ENCODE measurements at places on chromosomes 3 and 15.

- DNase-seq = peak; percentile 73
Measured at GRCh38 chr3:194592798-194593752, 40.1 kb downstream of the TMEM44 start.

GRCh38 chr15:52185151-52185561 is 6.0 kb downstream of the GNB5 start:
- DNase-seq = no peak

DNA sequence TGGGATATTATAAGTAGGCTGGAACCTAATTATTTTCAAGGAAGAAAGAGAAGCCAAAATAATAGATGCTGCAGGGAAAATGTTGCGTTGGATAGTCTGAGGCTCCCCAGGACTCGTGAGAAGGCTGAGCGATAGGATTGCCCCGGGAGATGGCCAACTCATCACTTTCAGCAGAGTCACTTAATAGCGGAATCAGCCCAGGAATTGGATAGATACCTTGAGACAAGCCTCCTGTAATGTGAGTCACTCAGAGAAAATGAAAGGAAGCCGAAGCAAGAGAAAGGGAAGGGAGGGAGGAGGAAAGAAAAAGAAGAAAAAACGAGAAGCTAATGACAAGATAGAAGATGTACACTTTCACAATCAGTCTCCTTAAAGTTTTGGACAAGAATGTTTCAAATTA is 94.3 kb downstream of the SQOR start:
- DNase-seq = peak; percentile 21

GRCh38 chr15:65132878-65133547 is 595 bp downstream of the PDCD7 start:
- DNase-seq = peak; percentile 43

DNA sequence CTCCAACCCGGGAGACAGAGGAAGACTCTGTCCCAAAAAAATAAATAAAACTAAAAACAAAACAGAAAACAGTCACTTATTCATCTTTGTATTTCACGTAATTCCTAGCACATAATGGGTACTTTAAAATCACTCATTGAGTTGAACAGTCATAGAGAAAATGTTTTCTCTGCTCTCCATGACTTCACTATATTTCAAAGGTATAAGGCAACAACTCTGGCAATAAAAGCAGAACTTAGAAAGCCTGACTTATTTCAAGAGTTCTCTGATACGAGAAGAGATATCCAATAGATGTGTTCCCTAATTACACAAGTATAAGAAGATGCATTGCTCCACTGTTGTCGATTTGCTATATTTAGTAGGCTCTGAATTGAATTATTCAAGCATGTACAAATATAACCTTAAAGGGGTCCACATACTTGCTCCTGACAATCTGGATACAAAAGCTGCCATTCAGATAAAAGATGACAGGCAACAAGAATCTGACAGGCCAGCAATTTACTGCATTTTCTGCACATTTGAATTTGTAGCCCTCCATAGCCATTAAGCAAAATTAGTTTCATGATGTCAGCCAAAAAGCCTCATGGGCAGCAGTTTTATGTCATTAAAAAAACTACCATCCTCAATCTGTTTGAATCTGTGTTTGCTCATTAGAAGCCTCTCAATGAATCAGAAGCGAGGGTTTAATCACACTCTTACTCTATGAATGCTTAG is 47.9 kb downstream of the PEAK1 start:
- no peak for DNase-seq

GRCh38 chr15:50051811-50052419 is 67.1 kb downstream of the ATP8B4 start:
- no peak for DNase-seq

DNA sequence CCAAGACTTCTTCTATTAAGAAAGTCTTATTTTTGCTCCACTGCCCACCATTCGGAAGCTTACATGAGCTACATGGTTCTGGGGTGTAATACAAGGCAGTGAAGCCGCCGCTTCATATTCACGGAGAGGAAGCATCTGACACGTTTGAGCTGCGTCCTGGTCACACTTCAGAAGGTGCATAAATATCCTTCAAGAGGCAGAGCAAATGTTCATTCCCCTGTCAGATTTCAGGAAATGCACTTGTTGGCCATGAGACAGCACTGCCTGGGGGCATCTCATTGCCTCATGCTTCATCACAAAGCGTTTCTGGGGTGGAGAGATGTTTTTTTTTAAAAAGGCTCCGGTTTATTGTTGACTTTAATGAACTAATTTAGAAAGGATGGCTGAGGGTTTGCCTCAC is 119.9 kb downstream of the CADPS start:
- DNase-seq = no peak

- peak; percentile 57 for DNase-seq
Measured at GRCh38 chr3:31981206-31982181, at the start of the genes OSBPL10 and ZNF860. OSBPL10 (minus strand) TSS chr3:31981262; CDS start chr3:31981179, 83 bp downstream. ZNF860 (plus strand) TSS chr3:31981750; CDS start chr3:31989080, 7,330 bp downstream.

DNA sequence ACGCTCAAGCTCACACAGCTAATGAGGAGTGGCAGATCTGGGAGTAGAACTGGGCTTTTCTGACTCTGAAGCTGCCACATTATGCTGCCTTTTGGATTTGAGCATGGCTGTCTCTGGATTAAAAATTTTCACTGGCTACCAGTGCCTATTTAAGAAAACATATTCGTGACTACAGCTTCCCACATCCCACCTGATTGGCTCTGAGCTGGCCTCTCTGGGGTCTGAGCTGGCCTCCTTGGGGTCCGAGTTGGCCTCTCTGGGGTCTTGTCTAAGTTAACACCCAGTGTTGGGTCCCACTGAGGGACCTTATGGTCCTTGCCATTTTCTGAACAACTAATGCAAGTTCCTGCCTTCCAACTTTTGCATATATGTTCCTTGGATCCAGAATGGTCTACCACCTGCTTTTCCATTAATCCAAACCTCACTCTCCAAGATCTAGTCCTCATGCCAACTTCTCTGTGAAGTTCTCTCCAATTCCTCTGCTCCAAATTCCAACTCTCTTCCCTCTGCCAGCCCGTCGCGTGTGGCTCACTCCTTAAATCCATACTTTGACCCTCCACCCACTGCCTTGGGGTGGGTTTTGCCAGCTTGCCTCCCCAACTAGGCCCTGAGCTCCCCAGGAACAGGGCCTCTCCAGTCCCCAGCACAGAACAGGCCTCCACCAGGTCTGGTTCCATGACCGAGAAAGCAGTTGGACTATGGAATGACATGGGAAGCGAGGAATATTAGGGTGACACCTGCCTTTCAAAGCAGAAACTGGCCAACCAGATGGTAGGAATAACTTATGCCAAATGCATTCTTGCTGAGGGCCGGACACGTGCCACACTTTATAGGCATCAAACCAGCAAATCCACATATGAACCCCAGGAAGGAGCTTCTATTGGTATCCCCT is 42.5 kb downstream of the ATP2B2 start:
- no peak for DNase-seq

- DNase-seq = no peak
Measured at GRCh38 chr15:97706059-97706458, 254.4 kb upstream of the ARRDC4 start.

DNA sequence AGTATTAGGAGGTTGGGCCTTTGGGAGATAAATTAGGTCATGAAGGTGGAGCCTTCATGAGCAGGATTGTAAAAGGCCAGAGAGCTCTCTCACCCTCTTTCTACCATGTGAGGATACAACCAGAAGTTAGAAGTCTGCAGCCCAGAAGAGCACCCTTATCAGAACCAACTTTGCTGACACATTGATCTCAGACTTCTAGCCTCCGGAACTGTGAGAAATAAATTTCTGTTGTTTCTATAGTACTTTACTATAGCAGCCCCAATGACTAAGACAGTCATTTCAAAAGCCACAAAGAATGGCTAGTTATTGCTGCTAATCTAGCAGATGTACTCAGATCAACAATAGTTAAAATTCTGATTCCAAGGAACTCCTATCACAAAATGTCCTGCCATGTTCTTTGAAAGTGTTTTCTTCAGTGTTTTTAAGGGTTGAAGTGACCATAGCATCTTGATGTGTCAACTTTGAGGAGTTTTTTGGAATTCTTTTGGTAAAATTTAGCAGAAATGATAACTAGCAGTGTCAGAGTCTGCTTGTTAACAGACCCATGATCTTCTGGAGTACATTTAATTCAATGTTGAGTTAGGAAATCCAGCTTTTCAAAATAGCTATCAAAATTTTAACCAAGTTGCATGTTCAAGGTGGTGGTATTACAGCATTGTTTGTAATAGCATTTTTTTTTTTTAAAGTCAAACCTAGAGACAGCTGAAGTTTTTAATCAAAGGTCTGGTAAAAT is 10.3 kb downstream of the DZIP3 start:
- DNase-seq = no peak

GRCh38 chr3:127923611-127924010 is 8.6 kb downstream of the KBTBD12 start:
- DNase-seq = no peak

GRCh38 chr3:144963810-144964209 is 992.2 kb downstream of the DIPK2A start:
- DNase-seq = no peak

DNA sequence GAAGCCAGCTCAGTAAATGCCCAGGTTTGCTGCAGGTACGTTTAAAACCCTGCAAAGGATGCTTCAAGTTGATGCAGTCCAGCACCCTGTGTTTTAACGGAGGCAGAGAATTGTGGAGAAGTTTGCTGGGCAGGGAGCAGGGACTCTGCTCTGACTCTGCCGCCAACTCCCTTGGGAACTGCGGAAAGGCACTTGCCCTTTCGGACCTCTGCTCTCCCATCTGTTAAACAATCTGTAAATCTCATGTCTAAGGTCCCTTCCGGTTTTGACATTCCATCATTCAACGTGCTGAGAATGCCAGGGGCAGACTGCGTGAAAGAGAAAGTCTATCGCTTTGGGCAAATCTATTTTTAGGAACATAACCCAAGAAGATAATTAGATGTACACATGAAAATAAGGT is 184.5 kb downstream of the OPA1 start:
- DNase-seq = no peak

- no peak for DNase-seq
Measured at GRCh38 chr15:34883633-34884032, 85.9 kb downstream of the AQR start.

- no peak for DNase-seq
Measured at GRCh38 chr15:93033434-93034045, 55.5 kb downstream of the RGMA start.

DNA sequence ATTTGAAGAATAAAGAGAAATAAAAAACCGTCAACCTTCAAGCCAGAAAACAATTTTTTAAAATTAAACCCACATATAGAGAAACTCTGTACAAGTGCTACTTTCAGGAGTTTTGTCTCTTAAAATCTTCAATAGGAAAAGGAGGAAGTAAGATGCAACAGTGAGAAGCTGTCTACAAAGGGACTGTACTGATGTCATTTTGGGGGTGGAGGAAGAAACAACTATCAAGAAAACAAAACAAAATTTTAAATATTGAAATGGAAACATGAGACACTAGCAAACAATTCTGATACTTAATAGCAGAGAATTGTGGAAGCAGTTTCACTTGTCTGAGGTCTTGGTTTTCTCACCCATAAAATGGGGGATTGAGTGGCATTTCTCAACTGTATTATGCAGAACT is 84.4 kb downstream of the SLMAP start:
- no peak for DNase-seq

DNA sequence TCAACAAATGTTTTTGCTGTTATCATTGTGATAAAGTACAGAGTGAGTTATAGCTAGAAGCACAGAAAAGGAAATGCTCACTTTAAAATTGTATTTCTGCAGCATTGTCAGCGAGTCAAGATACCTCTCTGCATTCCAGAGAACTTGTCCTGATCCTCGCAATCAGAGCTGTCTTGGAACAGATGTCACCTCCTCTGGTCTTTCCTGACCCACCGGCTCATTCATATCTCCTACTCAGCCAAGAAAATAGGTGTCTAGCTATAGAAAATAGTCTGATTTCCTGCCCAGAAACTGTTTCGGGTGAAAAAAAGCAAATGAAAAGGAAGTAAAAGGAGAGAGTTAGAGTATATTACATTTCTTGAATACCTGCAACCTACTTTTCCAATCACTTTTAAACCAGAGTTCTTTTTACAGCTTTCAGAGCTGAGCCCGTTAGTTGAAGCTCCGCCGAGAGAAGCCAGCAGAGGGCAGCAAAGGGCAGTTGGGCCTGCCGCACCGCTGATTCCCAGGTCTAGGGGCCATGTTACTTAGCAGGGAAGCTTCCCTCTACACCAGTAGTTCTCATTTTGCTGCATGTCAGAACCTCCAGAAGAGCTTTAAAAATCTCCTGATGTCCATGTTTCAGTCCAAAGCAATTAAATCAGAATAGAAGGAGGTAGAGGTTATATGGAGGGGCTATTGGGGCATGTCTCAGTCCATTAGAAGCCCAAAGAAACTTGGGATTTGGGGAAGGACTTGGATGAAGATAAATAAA is 185.7 kb upstream of the THRB start:
- DNase-seq = peak; percentile 13

DNA sequence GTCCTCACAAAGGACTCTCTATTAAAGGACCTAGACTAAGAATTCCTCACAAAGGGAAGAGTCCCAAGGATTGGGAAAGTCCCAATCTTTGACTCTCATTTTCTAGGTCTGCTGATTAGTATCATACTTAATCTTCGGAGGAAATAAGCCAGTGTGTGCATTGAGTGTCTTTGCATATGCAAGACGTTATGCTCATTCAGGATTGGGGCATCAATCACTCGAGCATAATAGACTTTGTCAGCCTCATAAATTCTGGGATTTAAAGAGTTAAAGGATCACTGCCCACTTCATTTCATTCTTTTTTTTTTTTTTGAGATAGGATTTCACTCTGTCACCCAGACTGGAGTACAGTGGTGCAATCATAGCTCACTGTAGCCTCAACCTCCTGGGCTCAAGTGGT is 154.3 kb downstream of the RBPMS2 start:
- no peak for DNase-seq

- no peak for DNase-seq
Measured at GRCh38 chr3:57805266-57805665, 49.2 kb downstream of the SLMAP start.

DNA sequence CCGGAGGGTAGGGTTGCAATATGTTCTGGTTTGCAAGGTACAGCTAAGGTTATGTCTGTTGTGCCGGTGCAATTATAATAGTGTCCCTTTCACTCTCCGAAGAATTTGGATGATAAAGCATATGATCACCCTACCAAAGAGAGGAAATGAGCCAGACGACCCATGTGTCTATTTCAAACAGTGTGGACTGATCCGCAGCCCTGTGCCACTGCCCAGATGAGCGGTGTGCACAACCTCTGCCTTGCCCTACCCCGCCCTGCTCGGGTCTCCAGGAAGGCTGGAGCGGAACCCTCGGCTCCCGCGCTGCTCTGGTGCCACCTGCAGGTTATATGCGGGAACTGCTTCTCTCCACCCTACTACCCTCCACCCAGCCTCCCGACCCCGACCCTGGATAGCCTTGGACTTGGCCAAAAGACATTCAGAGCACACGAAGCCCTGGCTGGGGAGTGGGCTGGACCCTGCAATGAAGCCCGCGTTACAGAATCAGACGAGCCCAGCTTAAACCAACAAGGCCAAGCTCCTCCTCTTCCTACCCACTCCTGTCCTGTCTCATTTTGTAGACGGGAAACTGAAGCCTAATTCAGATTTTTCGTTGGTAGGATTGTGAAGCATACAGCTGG is 68.4 kb upstream of the CHRNB4 start:
- peak; percentile 34 for DNase-seq

DNA sequence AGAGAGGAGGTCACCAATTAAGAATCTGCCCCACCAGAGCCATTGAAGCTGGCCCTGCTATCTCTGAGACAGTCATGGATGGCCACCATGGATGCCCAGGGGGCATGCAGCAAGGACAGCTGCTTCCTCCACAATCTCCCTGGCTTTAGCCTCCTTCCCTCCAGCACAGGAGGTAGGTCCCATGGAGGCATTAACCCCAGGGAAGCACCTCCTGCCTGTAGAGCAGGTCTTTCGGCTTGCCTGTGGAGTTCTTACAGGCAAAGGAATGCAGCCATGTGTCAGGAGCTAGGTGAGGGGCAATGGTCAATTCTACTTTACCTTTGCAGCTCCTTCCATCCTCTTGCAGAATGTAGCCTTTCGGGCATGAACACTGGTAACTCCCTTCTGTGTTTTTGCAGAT is 93.8 kb downstream of the DUT start:
- DNase-seq = no peak
